ENCODE measurements at places on chromosomes 11 and 22. TPM values are rescaled to one million over a fixed set of nuclear protein-coding genes. Genes with fewer than 3 reads are reported as not detected.
A peak's percentile ranks its signal among the peaks of the same experiment; 100 is the strongest.

Gene SYCE3
- total RNA-seq = not detected

DNA sequence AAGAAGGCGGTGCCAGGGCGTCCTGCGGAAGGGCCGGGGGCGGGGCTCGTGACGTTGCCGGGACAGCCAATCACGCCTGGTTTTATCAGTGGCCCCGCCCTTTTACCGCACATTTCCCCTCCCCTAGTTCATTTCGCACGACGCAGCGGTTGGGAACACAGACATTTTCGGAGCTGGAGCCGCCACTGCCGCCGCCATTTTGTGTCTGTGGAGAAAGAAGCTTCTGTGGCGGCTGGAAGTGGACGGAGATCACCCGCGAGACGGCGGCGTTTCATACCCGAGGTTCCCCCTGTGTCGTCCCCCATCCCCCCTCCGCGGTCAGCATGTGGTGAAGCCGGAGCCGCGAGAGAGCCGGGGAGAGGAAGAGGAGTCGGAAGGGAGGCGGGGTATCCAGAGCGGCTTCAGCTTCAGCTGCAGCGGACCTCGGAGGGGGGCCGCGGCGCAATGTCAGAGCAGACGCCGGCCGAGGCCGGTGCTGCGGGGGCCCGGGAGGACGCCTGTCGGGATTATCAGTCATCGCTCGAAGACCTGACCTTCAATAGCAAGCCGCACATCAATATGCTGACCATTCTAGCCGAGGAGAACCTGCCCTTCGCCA, at the start of gene PCF11:
TSS of gene PCF11 (plus strand) at position 136 of the 598 bp plus-strand sequence. CDS start at position 445, 309 bp downstream.
- no peak for DNase-seq

- no peak for DNase-seq
Observed at GRCh38 chr22:37355174-37355573, 72.1 kb downstream of the ELFN2 start.

GRCh38 chr11:32436751-32437494, 1.6 kb upstream of the WT1 start:
- no peak for DNase-seq

- no peak for DNase-seq
Observed at GRCh38 chr11:134144744-134145143, 75.9 kb downstream of the JAM3 start.

DNA sequence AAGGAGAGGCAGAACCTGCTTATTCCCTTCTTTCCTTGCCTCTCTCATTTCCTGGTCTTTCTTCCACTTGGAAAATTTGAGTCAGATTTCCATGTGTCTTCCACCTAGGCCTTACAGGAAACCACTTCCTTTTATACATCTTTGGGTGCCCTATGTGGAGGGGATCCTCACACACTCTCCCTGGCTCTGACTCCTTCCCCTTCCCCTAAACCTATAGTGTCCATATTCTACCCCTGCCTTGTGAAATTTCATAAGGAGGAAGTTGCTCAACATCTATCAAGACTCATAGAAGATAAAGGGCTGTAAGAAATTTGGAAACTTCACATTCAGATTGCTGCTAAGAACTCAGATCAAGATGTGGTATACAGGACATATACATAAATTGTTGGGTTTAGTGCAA, 20.4 kb downstream of the TUG1 start:
- DNase-seq = no peak

Gene CCDC157
- 4.5 TPM for total RNA-seq

DNA sequence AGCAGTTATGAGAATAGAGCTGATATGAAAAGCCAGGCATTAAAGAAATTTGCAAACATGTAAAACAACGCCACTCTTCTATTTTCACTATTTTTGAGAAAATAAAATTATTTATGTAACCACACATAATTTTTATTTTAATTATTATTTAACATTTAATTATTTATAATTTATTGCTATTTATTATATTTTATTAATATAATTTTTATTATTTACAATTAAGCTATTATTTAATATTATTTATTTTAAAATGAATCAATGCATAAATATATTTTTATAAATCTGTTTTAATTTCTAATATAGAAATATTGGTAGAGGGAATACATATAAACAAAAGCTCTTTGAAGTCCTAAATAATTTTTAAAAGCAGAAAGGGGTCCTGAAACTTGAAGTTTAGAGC, 36.7 kb downstream of the KIF18A start:
- DNase-seq = no peak

Gene NRXN2
- total RNA-seq = not detected

- DNase-seq = no peak
Observed at GRCh38 chr22:41873391-41873790, 40.5 kb downstream of the SREBF2 start.

Gene RNF215
- 9.5 TPM for total RNA-seq

Gene CRYAB
- 3.1 TPM for total RNA-seq

Gene NNMT
- 173 TPM for total RNA-seq

DNA sequence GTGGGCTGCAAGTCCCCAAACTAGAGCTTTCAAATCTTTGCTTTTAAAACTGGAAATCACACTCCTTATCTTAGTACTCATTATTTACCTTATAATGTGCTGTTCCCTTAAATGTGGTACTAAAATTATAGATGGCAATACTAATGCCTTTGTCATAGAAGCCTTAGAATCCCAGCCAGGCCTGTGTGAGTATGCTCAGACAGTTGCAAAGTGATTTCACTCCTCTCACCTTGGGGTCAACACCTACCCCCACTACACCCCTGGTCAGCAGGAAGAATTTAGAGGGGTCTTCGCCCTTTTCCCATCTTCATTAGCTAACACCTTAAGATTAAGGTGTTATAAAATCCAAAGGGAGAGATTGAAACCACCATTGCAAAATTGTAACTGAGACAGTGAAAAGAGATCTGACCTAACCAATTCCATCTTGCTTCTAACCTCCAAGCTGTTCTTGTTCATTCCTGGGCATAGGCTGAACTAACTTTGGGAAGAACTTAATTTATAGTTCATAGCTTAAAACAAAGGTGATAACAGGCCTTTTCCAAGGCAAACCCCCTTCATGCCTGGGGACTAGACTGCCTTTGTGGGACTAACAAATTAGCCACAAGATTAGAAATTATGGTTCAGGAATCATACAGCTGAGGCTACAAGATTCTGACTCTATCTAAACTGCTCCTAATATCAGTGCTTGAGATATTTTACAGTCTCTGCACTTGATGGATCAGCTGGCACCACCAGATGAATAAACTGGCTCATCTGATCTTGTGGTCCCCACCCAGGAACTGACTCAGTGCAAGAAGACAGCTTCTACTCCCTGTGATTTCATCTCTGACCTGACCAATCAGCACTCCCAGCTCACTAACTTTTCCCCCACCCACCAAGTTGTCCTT, 10.4 kb upstream of the MRPL17 start:
- peak; percentile 13 for DNase-seq

All from SJSA1 (cell line).